ENCODE measurements at places on chromosomes 2 and 18. TPM values are rescaled to one million over a fixed set of nuclear protein-coding genes. Genes with fewer than 3 reads are reported as not detected.

- no peaks in the 10 kb centered on the region for H3K36me3 ChIP-seq
- H3K27ac ChIP-seq: no peak overlapping the region
- no peaks in the 10 kb centered on the region for H3K4me1 ChIP-seq
- no peaks in the 10 kb centered on the region for H3K27me3 ChIP-seq
- no peak overlapping the region for H3K4me3 ChIP-seq
Measured at GRCh38 chr2:218081695-218082094, 12.6 kb downstream of the RUFY4 start.

RBBP8 gene
- total RNA-seq: 12.3 TPM

TEX44 gene
- not detected for total RNA-seq

DNA sequence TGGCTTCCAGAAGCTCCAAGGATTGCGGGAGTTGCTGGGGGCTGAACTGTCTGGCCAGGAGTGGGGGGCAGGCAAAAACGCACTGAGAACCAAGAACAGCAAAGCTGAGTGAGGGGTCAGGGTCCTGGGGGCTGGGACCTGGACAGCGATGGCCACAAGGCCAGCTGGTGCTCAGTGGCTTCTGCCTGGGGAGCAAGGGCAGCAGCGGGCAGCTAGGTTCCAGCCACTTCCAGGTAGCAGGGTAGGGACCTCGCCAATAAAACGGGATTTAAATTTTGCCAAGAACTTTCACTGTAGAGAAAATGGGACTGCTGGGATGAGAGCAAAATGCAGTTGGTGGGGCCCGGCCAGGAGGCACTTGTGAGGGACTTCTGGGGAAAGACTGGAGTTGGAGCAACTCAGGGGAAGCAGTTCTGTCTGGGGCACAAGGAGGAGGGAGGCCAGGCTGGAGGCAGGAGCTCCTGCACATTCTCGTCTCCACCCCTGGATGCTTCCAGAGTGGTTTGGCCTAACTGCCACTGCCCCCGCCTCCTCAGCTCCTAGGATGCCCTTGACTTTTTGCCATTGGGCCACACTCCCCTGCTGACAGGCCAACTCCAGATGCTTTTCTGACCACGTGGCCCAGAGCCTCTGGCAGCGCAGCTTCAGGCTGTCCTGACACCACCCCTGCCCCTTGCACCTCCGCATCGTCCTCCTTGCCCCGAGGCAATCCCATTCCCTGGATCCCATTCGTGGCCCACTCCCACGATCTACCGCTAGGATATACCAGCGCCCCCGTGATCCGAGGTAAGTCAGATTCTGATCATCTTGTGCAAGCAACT is 5.5 kb upstream of the CCDC74A start:
- H3K27me3 ChIP-seq: no peaks in the 10 kb centered on the region
- no peak overlapping the region for H3K4me3 ChIP-seq

DSG1 gene
- not detected for total RNA-seq

DNA sequence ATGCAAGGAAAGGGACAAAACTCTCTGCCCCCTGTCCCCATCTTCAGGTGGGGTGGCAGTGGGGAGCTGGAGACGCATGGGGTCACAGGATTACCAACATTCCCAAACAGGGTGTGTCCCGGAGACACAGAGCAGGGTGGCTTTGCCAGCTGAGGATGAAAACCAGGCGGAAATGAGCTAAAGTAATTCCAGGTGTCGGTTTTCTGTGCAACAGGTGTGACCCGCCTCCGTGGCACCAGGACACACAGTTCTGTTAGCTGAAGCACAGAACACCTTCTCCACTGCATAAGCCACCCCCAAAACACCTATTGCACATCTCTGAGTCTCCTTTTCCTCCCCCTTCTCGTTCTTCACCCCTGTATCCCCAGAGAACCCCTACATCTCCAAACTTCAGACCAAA is 122.7 kb upstream of the GLI2 start:
- peaks cover 2% of the 10 kb centered on the region for H3K4me1 ChIP-seq
- H3K4me3 ChIP-seq: no peak overlapping the region
- no peaks in the 10 kb centered on the region for H3K36me3 ChIP-seq
- no peak for DNase-seq

SP140L gene
- 15.6 TPM for total RNA-seq

- peaks cover 7% of the 10 kb centered on the region for H3K4me1 ChIP-seq
- no peak for DNase-seq
- no peaks in the 10 kb centered on the region for H3K36me3 ChIP-seq
- H3K27me3 ChIP-seq: no peaks in the 10 kb centered on the region
- no peak overlapping the region for H3K4me3 ChIP-seq
Measured at GRCh38 chr2:205612636-205613035, 69.7 kb upstream of the NRP2 start.

CHRND gene
- total RNA-seq: 0.28 TPM

DNA sequence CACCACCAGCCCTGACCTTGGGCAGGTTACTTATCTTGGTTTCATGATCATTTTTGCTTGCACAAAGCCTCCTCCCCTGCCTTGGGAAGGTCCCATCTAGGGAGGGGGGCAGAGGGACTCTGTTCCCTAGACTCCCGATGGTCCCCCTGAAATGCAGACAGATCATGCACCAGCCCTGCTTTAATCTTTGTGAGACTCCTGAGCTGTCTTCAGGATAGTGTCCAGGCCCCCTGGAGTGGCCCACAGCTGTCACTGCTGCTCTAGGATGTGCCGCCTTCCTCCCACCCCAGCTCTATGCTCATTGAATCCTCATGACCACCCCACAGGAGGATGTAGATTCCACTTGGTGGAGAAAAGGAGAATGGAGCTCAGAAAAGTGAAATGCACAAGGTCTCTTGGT is 28.0 kb downstream of the PCARE start:
- no peak overlapping the region for H3K27ac ChIP-seq
- no peaks in the 10 kb centered on the region for H3K27me3 ChIP-seq
- H3K36me3 ChIP-seq: no peaks in the 10 kb centered on the region
- peaks cover 8% of the 10 kb centered on the region for H3K4me1 ChIP-seq

DNA sequence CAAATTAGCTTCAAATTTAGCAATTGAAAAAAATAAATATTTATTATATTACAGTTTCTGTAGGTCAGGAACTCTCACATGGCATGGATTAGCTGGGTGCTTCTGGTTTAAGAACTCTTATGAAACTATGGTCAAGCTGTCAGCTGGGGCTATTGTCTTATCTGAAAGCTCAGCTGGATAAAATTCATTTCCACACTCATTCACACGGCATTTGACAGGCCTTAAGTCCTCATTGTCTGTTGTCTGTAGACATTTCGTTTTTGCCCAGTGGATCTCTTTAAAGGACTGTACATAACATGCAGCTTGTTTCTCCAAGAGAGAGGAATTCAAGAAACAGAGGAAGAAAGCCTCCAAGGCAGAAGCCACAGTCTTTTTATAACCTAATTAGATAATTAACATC is 1556.8 kb upstream of the SLC39A10 start:
- no peaks in the 10 kb centered on the region for H3K4me1 ChIP-seq
- H3K36me3 ChIP-seq: no peaks in the 10 kb centered on the region
- H3K27ac ChIP-seq: no peak overlapping the region
- no peaks in the 10 kb centered on the region for H3K27me3 ChIP-seq

Data from ovary (tissue), 10 donors.